ENCODE measurements at places on chromosomes 16 and 17.
A peak's percentile ranks its signal among the peaks of the same experiment; 100 is the strongest.

DNA sequence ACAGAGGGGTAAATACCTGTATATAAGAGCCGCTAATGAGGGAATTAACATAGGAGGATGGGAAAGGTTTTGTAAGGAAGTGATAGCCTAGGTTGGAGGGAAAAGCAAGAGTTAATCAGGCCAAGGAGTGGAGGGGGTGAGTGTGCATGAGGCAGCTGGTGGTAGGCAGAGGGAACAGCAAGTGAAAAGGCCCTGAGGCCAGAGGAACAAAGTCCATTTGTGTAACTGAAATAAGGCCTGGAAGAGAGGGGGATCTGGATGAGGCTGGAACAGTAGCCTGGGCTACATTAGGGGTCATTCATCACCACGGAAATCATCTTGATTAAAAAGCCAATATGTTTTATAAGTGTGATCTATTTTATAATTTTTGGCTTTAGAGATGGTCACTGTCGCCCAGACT, 45.7 kb downstream of the FZD2 start:
- no peaks in the 10 kb centered on the region for H3K27me3 ChIP-seq
- DNase-seq = no peak
- H3K4me3 ChIP-seq = no peak overlapping the region
- H3K4me1 ChIP-seq = no peaks in the 10 kb centered on the region
- H3K27ac ChIP-seq = no peak overlapping the region
- H3K36me3 ChIP-seq = no peaks in the 10 kb centered on the region

DNA sequence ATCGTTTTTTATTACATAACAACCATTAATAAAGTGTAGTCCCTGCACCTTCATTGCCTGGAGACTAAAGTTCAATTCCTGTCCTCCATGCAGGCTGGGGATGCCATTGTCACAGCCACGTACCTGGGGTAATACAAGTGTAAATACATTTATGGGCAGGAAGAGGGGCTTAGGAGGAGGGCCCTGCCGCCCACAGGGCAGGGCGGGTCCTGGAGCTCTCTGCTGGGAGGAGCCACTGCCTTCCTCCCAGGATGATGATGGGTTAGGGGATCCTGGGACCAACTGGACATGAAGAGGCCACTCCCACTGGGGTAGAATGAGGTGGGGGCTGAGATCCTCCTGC, 44.1 kb upstream of the SLC38A10 start:
- H3K27ac ChIP-seq = peak overlapping the region; percentile 96
- no peak for DNase-seq
- peaks cover 29% of the 10 kb centered on the region for H3K4me1 ChIP-seq
- no peaks in the 10 kb centered on the region for H3K36me3 ChIP-seq
- no peaks in the 10 kb centered on the region for H3K27me3 ChIP-seq
- H3K4me3 ChIP-seq = no peak overlapping the region

GRCh38 chr17:82603981-82604448, 44.2 kb downstream of the WDR45B start:
- H3K36me3 ChIP-seq = peaks cover 5% of the 10 kb centered on the region
- DNase-seq = peak; percentile 56
- no peak overlapping the region for H3K27ac ChIP-seq
- no peaks in the 10 kb centered on the region for H3K27me3 ChIP-seq

DNA sequence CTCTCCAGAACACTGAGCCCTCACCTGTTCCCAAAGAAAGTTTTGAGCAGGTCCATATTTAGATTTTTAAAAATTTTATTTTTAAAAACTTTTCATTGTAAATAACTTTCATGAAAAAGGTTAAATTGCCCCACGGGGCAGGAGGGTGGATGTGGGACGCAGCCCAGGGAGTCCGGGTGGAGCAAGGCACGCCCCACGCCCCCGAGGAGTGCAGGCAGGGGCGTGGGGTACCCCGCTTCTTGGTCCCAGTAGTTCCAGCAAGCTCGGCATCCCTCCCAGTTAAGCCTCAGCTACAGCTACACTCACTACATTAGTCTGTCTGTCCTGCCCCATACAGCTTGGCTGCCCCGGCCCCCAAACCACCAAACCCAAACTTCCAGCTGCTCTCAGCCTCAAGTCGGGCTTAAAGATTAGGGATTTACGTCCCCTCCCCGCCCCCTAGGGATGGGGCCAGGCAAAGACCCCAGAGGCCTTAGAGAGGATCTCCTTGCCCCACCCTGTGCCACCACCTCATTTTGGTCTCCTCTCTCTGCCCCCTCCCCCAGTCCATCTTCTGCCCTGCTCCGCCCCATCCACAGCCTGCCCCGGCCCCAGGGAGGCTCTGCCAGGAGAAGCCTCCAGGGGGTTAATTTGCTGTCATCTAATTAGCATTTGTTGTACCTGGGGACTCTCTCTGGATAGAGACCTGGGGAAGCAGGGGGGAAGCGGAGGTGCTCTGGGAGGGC, 4.6 kb downstream of the FOXJ1 start:
- no peak for DNase-seq
- no peak overlapping the region for H3K27ac ChIP-seq
- no peaks in the 10 kb centered on the region for H3K27me3 ChIP-seq
- no peaks in the 10 kb centered on the region for H3K36me3 ChIP-seq
- H3K4me3 ChIP-seq = no peak overlapping the region

- no peak overlapping the region for H3K4me3 ChIP-seq
- DNase-seq = no peak
- H3K4me1 ChIP-seq = no peaks in the 10 kb centered on the region
- no peak overlapping the region for H3K27ac ChIP-seq
Measured at GRCh38 chr17:59456923-59457615, 108.3 kb upstream of the DHX40 start.

DNA sequence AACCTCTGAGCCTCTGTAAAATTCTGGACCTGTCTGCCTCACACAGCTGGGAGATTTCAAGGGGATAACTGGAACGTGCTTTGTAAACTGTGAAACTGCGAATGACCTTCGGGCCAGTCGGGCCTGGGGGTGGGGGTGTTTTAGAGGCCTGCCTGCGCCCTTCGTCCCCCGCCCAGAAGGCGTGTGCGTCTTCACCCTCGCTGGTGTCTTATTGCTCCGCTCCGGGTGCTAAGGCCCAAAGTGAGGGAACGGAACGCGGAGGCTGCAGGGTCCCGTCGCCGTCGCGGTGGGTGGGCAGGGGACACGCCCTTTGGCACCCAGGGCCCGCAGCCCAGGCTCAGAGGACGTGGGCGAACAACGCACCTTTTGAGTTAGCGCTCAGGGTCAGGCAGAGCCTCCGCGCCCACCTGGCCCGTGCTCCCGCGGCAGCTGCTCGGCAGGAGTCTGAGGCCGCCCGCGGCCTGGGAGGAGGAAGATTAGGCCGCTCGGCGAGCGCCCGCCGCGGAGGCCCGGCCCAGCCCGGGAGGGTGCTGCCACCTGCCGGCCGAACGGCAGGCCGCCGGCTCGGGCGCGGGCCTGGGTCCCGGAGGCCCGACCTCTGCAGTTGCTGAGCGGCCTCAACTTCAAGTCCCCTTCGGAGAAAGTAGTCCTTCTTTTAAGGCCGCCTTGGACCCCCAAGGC, 29.7 kb downstream of the DCAKD start:
- DNase-seq = peak; percentile 82
- peak overlapping the region; percentile 52 for H3K4me3 ChIP-seq
- no peaks in the 10 kb centered on the region for H3K27me3 ChIP-seq

- H3K4me1 ChIP-seq = no peaks in the 10 kb centered on the region
- DNase-seq = no peak
- no peaks in the 10 kb centered on the region for H3K27me3 ChIP-seq
- H3K27ac ChIP-seq = no peak overlapping the region
- H3K4me3 ChIP-seq = no peak overlapping the region
- H3K36me3 ChIP-seq = no peaks in the 10 kb centered on the region
Measured at GRCh38 chr17:13787636-13788035, 185.9 kb upstream of the HS3ST3A1 start.

DNA sequence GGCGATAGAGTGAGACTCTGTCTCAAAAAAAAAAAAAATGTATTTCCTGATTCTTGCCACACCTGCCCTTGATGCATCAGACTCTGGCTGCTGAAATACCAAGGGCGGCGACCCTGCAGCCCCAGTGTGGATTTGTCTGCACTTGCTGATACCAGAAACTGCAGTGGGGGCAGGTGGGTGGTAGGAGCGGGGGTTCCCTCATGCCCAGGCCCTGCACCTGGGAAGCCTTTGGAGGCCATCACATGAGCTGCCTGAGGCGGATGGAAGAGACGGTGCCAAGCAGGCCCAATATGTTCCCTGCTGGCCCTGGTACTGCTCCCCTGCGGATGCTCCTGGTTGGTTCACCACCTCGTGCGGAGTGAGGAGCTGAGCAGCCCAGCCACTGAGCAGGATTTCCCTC, 50.6 kb downstream of the MARF1 start:
- no peaks in the 10 kb centered on the region for H3K27me3 ChIP-seq
- no peak overlapping the region for H3K27ac ChIP-seq
- H3K4me3 ChIP-seq = no peak overlapping the region
- DNase-seq = no peak

DNA sequence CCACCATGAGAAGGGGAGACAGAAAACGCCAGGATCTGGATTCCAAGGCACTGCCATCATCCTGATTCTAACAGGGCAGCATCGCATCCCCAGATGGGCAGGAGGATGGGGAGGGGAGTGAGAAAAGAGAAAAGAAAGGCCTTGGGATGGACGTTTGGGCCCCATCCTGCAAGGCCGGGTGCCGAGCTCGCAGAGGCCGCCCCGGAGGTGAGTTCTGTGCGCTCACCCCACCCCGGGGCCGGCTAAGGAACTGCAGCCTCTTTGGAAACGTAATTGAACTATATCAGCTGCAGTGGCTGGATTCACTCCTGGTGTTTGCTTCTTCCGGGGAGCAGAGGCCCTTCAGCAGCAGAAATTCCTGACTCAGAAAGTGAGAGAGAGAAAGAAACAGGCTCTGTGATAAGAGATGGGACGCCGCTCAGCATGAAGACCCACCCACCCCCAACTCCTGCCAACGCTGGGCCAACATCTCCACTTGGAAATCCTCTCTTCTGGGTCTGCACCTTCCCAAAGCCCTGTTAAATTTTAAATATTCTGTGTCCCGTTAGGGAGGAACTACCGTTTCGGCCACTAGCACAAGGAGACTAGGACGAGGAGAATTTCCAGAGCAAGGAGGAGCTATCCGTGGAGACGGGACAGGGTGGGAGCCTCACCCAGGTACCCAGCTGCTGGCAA, 8.5 kb upstream of the SSTR2 start:
- no peaks in the 10 kb centered on the region for H3K36me3 ChIP-seq
- H3K27me3 ChIP-seq = no peaks in the 10 kb centered on the region
- H3K4me1 ChIP-seq = peaks cover 6% of the 10 kb centered on the region
- no peak overlapping the region for H3K27ac ChIP-seq

- no peak for DNase-seq
- no peaks in the 10 kb centered on the region for H3K4me1 ChIP-seq
- no peaks in the 10 kb centered on the region for H3K36me3 ChIP-seq
- no peaks in the 10 kb centered on the region for H3K27me3 ChIP-seq
Measured at GRCh38 chr16:50450957-50451356, 82.2 kb upstream of the BRD7 start.

DNA sequence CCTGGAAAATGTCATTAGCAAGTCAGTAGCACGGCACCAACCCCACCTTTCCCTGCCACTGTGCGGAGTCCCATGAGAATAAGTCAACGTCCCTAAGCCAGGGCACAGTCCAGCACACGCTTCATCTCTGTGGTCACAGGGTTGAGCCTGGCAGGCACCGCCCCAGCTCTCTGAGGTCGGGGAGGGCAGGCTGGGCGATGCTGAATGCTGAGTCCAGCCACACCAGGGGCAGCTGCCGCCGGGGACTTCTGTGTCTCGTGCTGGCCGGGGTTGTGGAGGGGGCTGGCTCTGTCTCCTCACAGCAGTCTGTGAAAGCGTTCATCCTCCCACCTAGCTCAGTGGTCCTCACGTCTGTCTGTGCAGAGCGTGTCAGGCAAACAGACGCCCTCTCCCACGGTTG, 53.2 kb downstream of the BANP start:
- H3K4me3 ChIP-seq = no peak overlapping the region
- H3K36me3 ChIP-seq = peaks cover 11% of the 10 kb centered on the region
- no peaks in the 10 kb centered on the region for H3K4me1 ChIP-seq
- H3K27me3 ChIP-seq = no peaks in the 10 kb centered on the region
- DNase-seq = no peak

GRCh38 chr17:45371414-45372324, 54.8 kb upstream of the MAP3K14 start:
- no peak overlapping the region for H3K4me3 ChIP-seq
- H3K27me3 ChIP-seq = no peaks in the 10 kb centered on the region
- no peaks in the 10 kb centered on the region for H3K36me3 ChIP-seq
- H3K4me1 ChIP-seq = peaks cover 13% of the 10 kb centered on the region

- no peaks in the 10 kb centered on the region for H3K27me3 ChIP-seq
- no peak overlapping the region for H3K27ac ChIP-seq
- no peaks in the 10 kb centered on the region for H3K36me3 ChIP-seq
- H3K4me3 ChIP-seq = no peak overlapping the region
- no peaks in the 10 kb centered on the region for H3K4me1 ChIP-seq
- DNase-seq = no peak
Measured at GRCh38 chr16:20920799-20921198, 20.2 kb downstream of the LYRM1 start.

GRCh38 chr17:17761894-17762743, 74.7 kb downstream of the SREBF1 start:
- no peak for DNase-seq
- H3K27ac ChIP-seq = no peak overlapping the region
- no peaks in the 10 kb centered on the region for H3K36me3 ChIP-seq
- H3K4me1 ChIP-seq = no peaks in the 10 kb centered on the region
- H3K27me3 ChIP-seq = no peaks in the 10 kb centered on the region
